ENCODE measurements at places on chromosomes 4 and X.

DNA sequence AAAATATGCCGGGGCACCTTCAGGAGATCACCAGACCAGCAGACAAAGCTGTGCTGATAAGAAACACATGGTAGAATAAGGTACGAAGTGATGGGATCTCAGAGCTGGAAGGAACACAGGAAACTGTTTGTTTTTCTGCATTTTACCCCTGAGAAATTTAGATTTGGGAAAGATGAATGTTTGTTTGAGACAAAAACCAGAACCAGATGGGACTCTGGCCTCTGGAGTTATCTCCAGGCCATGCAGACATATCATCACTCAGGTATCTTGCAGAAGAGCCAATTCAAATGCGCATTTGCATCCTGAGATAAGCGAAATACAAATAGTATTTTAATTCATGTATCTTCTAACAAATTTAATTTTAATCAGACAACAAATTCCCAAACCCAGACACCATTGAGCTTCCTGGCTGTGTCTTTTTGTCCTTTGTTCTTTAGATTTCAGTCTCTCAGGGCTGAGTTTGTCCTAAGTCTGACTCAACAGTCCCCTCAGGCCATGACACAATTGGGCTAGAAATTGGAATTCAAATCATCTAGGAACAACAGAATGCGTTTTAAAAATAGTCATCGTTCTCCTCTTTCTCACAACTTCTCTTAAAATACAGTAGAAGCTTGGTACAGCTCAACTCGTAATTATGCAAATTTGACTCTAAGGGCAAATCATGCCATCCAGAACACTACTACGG is 159.0 kb downstream of the PACRGL start:
- DNase-seq: no peak

- no peak for DNase-seq
Observed at GRCh38 chr4:121696170-121696580, 605 bp downstream of the ANXA5 start.

GRCh38 chr4:187193141-187193540 is 469.5 kb upstream of the FAT1 start:
- no peak for DNase-seq

DNA sequence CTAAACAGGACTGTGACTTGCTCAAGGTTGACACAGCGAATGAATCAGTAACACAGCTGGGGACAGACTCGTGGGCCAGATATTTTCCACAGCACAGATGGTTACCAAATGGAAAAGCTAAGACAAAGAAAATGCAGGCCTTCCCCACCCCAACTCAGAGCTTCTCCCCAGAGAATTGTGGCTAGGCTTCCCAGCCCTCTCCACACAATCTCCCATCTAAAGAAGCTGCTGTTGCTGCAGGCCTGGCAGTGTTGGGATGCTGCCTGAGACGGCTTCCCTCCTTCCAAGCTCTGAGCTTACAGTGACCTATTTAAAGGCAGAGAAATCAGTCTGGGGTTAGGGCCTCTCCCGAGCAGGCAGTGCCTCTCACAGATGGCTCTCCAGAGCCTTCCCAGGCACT is 46.5 kb upstream of the PGRMC1 start:
- no peak for DNase-seq

- DNase-seq: no peak
Observed at GRCh38 chr4:119039779-119040178, 95.9 kb upstream of the MYOZ2 start.

DNA sequence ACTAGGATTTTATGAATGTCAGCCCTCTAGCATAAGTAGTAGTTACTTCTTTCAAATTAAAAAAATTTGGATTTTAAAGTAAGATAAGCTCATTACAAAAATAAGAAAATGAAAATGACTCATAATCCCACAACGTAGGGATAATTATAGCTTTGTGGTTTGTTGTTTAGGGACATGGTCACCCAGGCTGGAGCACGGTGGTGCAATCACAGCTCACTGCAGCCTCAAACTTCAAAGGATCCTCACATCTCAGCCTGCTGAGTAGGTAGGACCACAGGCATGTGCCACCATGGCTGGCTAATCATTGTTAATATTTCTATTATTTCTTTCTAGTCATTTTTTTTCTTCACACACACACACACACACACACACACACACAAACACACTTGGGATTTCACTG is 57.6 kb downstream of the PLAC1 start:
- DNase-seq: no peak

GRCh38 chr4:138843616-138844015 is 172.0 kb upstream of the NOCT start:
- no peak for DNase-seq

DNA sequence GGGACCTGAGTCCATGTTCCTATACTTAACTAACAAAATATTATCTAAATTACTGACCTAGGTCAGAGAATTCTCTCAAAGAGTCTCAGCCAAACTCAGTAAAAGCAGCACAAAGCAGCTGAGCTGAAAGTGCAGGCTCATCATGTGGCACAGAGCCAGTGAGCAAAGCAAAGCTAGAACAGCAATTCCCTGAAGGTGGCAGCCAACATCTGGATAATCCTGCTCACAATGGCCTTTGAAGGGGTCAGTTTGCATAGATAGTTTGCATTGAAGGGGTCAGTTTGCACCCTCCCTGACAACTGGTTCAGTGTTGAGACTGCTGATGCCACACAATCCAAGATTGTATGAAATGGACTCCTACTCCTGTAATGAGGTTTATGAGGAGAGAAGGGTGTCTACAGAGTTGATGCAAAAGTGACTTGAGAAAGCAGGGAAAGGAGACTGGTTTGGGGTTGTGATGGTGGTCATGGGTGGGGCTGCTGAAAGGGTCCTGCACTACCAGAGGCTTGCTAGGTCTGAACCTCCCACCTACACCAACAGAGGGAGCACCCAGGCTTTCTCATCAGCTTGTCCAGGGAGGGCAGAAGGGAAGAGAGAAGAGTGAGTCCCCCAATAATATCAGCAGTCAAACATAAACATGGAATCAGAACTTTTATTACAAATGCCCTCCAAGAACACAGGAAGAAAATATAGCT is 39.7 kb downstream of the TRIM61 start:
- no peak for DNase-seq

DNA sequence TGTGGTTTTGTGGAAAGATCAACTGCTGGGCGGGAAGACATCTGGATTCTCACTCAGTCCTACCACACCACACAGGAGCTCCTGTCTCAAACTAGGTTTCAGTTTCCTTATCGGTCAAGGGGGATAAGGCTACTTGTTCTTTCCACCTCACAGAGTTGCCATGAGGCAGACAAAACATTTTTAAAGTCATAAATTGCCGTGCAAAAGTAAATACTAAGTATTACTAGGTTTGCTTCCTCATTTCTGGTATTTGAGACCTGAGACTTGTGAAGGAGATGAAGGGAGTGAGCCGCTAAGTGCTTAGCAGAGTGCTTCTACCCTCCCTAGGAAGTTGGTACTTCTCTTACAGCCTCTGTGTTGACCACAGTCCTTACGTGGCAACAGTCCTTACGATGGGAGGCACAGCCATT is 1.5 kb downstream of the LAP3 start:
- DNase-seq: no peak

DNA sequence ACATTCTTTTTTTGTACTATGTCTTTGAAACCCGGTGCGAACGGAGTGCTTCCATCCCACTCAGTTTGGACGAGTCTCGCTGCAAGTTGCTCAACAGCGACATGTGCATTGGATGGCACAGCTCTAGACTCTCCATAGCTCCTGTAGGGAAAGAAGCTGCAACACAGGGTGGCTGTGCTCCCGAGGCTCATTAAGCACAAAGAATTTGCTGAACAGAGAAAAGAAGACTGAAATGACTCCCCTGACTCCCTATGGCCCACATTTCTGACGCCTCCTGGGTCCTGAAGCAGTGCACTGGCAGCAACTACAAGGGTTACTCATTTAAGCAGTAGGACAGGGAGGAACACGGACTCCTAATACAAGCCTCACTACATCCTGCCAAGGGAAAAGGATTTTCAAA is 127.4 kb downstream of the SH3RF1 start:
- no peak for DNase-seq

DNA sequence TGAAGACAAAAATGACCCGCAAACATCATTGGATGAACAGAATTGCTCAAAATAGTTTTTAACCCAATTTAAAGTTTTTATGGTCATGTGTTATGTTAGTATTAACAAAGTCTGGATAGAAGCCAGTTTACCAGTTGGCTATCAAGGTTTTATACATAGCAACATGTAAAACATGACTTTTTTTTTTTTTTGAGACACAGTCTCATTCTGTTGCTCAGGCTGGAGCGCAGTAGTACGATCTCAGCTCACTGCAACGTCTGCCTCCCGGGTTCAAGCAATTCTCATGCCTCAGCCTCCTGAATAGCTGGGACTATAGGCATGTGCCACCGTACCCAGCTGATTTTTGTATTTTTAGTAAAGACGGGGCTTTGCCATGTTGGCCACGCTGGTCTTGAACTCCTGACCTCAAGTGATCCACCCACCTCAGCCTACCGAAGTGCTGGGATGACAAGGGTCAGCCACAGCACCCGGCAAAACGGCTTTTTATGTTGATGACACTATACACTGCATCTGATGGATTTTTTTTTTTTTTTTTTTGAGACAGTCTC is 3.4 kb downstream of the SAT1 start:
- DNase-seq: no peak

- no peak for DNase-seq
Observed at GRCh38 chr4:93879919-93880318, 51.4 kb downstream of the ATOH1 start.

- no peak for DNase-seq
Observed at GRCh38 chr4:11730545-11730944, 301.9 kb upstream of the HS3ST1 start.

DNA sequence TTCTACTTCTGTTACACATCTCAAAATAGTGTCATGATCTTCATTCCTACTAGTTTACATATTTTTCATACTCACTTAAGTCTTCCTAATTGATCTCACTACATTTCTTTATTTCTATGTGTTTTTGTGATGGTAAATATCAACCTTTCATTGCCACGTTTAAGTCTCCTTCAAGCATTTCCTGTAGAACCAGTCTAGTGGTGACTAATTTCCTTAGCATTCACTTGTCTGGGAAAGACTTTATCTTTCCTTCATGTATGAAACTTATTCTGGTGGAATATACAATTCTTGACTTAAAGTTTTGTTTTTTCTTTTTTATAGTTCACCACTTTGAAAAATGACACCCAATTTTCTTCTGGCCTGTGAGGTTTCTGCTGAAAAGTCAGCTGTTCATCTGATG is 181.4 kb upstream of the NEIL3 start:
- DNase-seq: no peak

GRCh38 chr4:127505203-127505602 is 127.6 kb upstream of the INTU start:
- DNase-seq: peak; percentile 65

DNA sequence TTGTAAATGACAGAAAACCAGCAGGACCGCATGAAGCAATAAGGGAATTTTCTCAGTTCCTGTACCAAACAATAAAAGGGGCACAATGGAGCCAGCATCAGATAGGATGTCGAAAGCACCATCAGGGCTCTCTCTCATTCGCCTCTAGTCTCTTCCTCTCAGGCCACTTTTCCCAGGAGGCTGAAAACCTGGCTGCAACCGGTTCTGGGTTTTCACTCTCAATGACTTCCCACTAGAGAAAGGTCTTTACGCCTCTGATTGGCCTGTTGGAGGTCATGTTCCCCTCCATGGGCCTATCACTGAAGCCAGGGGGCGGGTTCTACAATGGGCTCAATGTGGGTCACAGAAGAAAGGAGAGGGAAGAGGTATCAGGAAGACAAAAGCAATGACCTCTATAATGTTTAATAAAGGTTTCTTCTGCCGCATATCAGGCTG is 29.3 kb downstream of the ZNF827 start:
- no peak for DNase-seq

DNA sequence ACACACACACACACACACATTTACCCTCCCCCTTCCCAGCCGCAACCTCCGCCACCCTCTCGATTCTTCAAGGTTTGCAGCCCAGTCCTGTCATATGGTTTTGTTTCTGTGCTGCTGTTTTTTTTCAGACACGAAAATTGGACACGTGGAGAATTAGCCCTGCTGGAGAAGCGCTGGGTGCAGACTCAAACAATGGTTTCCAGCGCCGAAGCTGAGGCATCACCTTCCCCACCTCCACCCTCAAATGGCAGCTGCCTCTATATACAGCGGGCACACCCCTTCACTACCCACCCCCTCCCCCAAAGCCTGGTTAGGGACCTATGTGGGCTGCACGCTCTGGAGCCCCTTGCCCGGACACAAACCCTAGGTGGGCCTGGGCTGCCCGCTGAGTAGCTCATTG is 87.9 kb downstream of the BCOR start:
- DNase-seq: no peak

DNA sequence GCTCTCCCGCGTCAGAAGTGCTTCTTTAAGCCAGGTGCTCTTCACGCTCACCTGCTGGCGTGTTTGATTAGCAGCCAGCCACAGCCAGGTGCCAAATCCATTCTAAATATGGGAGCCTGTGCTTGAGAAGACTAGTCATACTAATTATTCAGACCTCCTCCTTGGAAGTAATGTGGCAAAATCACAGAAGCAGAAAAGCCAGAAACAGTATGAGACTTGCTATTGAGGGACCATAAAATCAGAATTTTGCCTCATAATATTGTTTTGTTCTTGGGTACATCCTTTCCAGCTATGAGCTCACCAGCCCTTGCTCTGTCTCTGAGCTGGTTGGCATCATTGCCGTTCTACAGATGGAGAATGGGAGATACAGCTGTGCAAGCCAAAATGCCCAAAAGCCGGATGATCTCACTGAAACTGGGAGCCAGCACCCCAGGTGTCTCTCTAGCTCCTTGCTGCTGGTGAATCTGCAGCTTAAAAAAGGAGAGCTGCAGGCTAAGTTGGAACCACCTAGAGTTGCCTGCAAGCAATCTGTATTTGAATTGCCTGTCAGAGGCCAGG is 205.4 kb downstream of the SHROOM3 start:
- no peak for DNase-seq

GRCh38 chr4:184628103-184628502 is 21.1 kb downstream of the CASP3 start:
- no peak for DNase-seq

DNA sequence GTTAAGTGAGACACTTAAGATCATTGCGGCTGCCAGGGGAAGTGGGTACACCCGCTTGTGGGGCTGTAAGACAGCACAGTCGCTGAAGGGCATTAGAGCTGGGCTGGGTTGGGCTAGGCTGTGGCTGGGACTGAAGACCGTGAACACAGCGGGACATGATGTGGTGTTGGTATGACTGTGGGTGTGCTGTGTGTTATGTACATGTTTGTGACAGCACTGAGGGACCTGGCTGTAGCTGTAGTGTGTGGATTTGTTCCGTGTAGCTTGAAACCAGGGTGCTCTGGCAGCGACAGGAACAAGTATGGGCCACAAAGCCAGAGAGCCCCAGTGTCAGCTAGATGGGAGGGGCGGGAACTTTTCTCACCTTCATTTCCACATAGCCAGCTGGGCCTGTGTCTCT is 82.1 kb downstream of the NHSL2 start:
- no peak for DNase-seq

DNA sequence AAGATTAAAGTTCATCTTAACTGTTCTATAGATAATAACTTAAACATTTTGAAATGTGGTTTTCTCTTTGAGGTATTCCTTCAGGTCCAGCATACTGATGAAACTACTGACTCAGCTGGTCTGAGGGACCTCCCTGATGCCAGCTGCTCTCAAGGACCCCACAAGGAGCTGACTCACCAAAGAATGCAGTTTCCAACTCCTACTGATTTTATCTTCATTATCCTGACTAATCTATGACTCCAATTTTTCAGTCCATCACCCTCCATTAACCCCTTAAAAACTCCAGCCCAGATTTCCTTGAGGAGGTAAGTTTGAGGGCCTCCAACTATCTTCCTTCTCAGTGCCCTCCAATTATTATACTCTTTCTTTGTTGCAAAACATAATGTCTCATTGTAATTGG is 1.4 kb upstream of the UGT2B4 start:
- no peak for DNase-seq
